CD4-positive, CD25-positive, alpha-beta regulatory T cell (primary cell): ENCODE measurements at places on chromosomes 13 and 19.

- no peak for DNase-seq
These were observed 4.1 kb downstream of the ZIC5 start for GRCh38 chr13:99967498-99967868.

DNA sequence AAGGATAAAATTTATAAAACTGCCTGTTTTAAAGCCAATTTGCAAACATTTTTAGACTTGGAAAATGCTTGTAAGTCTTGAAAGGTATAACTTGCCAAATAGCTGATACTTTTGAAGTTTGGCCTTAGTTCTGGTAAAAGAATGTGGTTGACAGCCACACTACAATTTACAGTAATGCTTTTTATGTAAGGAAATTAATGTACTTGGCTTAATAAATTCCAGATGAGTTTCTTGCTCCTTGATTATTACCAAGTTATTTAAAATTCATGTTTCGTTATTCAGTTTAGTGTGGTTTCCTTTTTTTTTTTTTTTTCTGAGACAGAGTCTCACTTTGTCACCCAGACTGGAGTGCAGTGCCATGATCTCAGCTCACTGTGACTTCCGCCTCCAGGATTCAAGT, 14.9 kb downstream of the LMO7 start:
- DNase-seq = no peak

- DNase-seq = peak; percentile 34
These were observed 19.8 kb upstream of the TCF3 start for GRCh38 chr19:1672038-1672768.

- DNase-seq = no peak
These were observed 17.7 kb downstream of the GSX1 start for GRCh38 chr13:27810009-27810408.

- peak; percentile 25 for DNase-seq
These were observed 800 bp downstream of the ETFB start for GRCh38 chr19:51365211-51365964.

DNA sequence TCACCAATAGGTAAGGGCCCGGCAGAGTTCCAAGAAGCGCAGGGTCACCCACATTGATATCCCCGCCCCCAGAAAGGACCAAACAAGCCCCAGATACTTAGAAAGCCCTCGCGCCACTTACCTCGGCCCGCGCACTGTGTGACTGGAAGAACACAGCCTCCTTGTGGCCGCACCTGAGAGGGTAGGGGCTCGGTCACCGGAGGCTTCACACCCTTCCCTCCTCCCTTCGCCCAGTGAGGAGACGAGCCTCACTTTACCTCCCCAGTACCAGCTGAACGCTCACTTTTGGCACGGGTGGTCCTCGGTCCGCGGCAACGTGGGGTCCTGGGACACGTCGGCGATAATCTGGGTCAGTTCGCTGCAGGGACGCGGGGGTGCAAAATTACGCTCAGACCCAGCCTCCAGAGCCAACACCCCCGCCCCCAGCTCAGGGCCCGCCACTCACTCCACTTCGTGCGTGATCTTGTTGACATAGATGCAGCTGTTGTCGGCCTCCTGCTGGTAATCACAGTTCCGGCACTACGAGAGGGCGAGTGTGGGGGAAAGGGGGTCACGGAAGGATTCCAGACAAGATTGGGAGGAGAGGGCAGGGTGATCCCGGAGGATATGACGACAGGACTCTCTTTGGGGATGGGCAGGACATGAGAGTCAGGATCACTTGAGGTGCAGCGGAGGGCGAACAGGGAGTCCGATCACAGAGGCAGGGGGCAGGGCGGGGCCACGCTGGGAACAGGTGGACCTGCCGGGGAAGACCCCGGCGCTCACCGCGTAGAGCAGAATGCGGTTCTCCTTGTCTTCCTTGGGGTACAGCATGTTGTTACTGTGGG, 568 bp downstream of the POLR2I start:
- DNase-seq = no peak

- DNase-seq = peak; percentile 27
These were observed 30.7 kb upstream of the ASF1B start for GRCh38 chr19:14166999-14167575.

- DNase-seq = no peak
These were observed 13.0 kb upstream of the SOX1 start for GRCh38 chr13:112053744-112054615.

- no peak for DNase-seq
These were observed 5.0 kb downstream of the LYL1 start for GRCh38 chr19:13097463-13098258.

- no peak for DNase-seq
These were observed 809.3 kb downstream of the UQCRFS1 start for GRCh38 chr19:28403690-28404089.

- DNase-seq = no peak
These were observed 39.6 kb downstream of the ANKRD10 start for GRCh38 chr13:110875241-110875640.

DNA sequence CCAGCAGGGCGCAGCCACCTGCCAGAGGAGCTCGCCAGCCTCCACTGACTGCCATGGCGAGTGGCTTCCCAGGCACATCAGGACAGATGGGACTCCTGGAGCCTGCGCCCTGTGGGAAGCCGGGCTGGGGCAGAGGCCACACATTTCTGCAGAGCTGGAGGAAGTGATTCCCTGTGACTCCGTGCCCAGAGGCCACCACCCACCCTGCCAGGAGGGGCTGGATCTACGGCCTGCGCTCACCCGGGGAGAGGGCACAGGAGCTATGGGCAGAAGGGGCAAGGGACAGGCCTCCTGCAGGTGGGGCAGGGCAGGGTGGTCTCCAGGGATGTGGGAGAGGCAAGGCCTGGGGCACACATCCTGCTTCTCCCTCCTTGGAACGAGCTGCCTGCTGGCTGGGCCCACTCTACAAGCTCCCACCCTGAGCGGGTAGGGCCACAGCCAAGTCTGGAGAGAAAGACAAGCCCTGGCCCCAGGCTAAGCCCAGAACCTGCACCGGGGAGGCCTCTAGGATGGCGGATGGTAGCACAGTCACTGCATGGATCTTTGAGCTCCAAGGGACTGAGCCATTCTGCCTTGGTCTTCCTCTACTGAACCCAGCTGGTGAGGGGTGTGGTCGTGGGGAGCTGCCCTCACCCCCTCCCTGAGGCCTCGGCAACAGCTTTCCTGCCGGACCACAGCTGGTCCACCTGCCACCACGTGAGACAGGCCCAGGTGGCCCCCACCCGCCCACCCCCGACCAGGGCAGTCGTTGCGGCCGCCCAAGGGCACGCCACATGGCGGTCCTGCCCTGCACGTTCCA, 40.6 kb downstream of the CEBPG start:
- no peak for DNase-seq

GRCh38 chr19:35271546-35271945, 2.8 kb downstream of the USF2 start:
- no peak for DNase-seq

DNA sequence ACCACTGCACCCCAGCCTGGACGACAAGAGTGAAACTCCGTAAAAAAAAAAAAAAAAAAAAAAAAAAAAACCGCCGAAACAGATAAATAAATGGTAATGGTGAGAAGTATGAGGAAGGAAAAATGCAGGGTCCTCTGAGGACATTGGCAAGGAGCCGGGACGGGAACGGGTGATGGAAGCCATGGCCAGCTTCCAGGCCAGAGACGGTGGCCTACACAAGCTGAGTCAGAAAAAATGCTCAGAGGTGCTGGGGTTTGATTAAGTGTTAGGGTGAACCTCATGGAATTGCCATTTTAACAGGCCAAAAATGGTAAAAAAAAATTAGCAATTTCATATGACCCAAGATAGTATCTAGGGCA, 866 bp upstream of the ZSWIM4 start:
- DNase-seq = no peak

GRCh38 chr13:98834254-98834960, 81.9 kb upstream of the SLC15A1 start:
- DNase-seq = no peak

GRCh38 chr19:56348289-56348877, 33.7 kb upstream of the ZSCAN5A start:
- DNase-seq = peak; percentile 52

GRCh38 chr13:94212196-94212595, 267.3 kb downstream of the DCT start:
- no peak for DNase-seq

DNA sequence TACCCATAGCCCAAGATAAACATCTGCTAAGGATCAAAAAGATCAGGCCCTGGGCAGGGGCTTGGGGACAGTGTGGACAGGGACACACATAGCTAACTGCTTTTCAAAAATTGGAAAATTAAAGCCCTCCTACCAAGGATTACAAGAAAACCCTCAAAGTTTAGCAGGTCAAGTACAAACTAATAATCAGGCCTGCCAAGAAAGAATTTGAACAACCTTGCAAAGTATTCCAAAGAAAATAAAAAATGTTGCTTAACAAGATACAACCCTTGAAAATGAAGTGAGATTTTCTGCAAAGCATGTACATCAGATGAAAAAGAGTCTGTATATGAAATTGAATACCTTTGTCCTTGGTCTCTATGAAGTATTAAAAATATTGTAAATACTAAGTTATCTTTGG, 67.3 kb downstream of the KLF12 start:
- no peak for DNase-seq

DNA sequence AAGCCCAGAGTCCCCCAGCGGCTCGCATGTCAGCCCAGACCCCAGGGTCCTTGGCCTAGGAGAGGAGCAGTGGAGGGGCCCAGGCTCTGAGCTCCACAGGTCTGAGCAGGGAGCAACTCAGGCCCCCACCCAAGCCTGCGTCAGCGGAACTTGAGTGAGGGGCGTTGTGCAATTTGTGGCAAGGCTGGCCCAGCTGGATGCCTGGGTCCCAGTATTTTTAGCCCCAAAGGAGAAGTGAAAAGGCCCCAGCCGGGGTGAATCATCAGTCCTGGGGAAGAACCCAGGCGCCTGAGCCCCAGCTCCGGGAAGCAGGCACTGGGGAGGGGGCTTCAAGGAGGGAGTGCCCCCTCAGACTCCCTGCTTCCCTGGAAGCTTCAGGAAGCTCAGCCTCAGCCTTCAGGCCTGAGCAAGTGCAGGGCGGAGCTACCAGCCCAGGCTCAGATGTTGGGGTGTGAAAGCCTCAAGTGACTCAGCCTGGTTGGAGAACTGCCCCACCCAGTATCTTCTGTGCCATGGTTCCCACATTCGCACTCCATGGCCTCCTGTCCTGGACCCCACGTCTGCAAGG, 7.2 kb downstream of the MED29 start:
- DNase-seq = peak; percentile 75

DNA sequence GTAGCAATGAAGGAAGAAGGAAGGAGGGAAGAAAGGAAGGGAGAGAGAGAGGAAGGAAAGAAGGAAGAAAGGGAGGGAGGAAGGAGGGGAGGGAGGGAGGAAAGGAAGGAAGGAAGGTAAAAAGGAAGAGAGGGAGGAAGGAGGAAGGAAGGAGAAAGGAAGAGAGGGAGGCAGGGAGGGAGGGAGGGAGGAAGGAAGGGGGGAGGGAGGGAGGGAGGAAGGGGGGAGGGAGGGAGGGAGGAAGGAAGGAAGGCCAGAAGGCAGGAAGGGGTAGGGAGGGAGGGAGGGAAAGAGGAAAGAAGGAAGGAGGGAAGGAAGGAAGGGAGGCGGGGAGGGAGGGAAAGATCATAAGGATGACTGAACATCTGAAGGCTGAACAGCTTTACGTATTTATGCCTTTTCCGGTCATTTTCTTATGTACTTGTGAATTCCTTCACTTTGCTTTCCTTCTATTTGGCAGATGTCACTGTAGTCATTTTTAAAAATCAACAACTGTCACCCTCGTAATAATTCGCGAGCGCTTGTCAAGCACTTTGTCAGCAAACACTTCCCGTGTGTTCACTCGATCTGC, 6.7 kb upstream of the TTYH1 start:
- DNase-seq = no peak

GRCh38 chr19:6421075-6422014, 3.3 kb downstream of the KHSRP start:
- DNase-seq = no peak

DNA sequence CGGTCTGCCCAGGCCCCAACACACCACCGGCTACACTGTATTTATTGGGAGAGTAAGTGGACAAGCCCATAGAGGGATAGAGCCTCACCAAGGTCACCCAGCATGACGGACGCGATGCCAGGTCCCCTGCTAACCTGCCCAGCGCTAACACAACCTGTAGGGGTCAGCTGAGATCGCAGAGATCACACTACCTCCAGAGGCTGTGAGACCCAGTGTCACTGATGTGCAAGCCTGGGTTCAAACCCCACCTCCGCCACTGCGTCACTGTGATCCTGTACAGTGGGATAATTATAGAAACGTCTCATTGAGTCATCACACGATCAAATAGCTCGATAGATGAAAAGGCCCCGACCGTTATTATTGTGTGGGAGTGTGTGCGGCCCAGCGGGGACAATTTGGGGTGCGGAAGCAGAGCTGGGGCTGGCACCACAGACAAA, 10.6 kb upstream of the TLE2 start:
- DNase-seq = peak; percentile 36

DNA sequence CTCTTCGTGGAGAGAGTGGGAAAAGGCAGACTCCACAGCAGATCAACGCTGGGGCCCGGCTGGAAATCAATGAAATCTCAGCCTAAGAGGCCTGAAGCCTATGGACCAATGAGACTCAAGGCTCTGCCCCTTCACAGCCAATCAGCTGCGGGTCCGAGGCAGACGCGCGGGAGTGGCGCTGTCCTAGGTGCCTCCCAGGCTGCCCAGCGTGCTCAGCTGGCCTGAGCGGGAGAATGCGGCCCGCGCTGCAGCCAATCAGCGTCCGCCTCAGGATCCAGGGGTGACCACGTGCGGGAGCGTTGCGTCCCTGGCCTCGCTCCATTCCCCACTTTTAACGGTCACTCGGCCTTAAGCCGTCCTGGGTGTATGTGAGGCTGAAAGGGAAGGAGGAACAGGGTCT, at the start of gene ZBTB32:
ZBTB32 (plus strand) TSS at position 341 of the 400 bp plus-strand sequence. CDS start 10,069 bp downstream, outside the sequence.
- DNase-seq = peak; percentile 20

- DNase-seq = no peak
These were observed 3.8 kb upstream of the KCTD12 start for GRCh38 chr13:76890021-76890420.

DNA sequence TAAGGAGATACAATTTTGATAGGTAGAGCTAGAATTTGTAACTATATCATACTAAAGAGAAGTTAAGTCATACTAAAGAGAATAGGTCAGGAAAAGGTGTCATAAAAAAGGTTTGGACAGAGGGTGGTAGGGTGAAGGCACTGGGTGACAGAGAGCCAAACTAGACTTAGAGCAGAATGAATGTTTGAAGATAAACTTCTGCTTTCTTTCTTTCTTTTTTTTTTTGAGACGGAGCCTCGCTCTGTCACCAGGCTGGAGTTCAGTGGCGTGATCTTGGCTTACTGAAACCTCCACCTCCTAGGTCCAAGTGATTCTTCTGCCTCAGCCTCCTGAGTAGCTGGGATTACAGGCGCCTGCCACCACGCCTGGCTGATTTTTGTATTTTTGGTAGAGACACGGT, 44.1 kb downstream of the TM9SF2 start:
- no peak for DNase-seq

DNA sequence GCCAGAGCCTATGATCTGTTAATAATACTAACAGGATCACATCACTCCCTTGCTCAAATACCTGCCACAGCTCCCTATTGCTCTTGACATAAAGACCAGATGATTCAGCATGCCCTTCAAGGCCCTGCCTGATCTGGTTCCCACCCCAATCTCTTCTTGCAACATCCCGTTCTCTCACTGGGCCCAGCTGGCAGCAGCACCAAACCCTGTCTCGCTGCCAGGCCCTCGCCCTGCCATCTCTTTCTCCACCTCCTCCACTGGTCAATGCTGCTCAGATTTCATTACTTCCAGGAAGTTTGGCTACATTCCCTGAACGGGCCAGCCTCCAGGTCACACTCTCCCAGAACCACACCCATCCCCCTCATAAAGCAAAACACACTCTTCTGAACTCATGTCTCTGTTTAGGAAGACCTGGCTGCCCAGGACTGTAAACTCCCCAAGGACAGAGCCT, 8.6 kb upstream of the BCAT2 start:
- DNase-seq = no peak
